ENCODE measurements at places on chromosomes 2 and 18.
A peak's percentile ranks its signal among the peaks of the same experiment; 100 is the strongest.

GRCh38 chr18:50203801-50204604 lies 9.1 kb upstream of the MYO5B start:
- no peak for DNase-seq

- DNase-seq: no peak
Observed at GRCh38 chr2:172863341-172863740, 127.7 kb downstream of the RAPGEF4 start.

- DNase-seq: peak; percentile 66
Observed at GRCh38 chr2:200702646-200703118, 109.0 kb upstream of the BZW1 start.

DNA sequence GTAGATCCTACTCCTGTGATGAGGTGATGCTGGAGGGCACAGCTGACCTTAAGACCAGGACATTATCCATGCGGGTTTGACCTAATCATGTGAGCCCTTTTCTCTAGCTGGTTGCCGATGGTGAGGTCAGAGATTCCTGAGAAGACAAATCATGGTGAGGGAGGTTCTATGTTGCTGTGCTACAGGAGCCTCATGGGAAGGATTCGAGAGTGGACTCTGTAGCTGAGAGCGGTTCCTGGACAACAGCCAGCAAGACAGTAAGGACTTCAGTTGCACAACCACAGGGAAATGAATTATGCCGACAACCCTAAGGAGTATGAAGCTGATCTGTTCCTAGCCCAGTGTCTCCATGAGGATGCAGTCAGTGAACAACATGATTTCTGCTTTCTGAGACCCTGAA lies 80.4 kb downstream of the EPB41L3 start:
- DNase-seq: no peak

GRCh38 chr2:45786836-45787357 lies 135.4 kb downstream of the PRKCE start:
- DNase-seq: no peak

DNA sequence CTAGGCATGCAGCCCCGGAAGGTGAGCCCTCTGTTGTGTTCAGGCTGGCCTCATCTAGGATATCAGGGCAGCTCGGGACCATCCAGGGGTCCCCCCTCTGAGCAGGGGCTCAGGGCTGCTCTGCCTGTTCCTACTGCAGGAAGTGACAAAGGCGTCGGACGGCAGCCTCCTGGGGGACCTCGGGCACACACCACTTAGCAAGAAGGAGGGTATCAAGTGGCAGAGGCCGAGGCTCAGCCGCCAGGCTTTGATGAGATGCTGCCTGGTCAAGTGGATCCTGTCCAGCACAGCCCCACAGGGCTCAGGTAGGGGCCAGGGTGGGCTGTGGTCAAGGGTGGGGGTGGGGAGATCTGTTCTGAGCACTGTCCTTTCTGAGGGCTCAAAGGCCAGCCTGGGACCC lies 13.1 kb downstream of the KCNIP3 start:
- no peak for DNase-seq

GRCh38 chr2:110840508-110840907 lies 108.1 kb downstream of the ACOXL start:
- DNase-seq: no peak

GRCh38 chr2:111659361-111660333 lies 224.3 kb downstream of the ANAPC1 start:
- DNase-seq: no peak

GRCh38 chr2:85852937-85853498 lies 35.8 kb downstream of the ST3GAL5 start:
- peak; percentile 81 for DNase-seq

DNA sequence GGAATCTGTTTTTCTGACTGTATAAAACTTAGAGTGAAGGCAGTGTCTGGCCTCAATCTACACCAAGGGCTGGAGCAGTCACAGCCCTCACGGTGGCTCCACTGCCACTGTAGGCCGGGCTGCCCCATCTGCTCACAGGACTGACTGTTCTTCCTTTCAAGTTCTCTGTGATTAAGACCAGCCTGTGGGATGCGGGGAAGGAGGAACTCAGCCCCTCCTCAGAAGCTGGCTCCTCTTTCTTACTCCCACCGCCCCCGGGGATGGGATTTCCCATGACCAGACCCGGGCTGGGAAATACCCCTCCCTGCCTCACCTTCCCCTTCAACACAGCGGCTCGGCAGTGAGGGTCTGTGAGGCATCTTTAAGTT lies 106.0 kb downstream of the COPS8 start:
- no peak for DNase-seq

DNA sequence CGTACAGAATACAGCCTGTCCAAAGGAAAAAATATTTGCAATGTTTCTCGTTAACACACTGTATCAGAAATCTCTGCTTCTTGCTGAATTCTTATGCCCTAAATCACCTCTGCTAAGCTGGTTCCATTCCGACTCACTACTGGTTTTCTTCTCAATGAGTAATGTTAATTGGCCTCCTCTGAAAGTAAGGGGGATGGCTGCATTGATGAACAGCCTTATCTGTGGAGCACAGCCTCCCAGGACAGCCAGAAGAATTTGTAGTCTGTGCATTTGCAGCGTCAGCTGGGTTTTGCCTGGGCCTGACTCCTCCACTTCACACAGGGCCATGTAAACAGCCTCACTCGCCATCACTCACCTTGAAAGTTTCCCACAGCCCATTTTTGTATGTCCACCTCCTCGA lies 127.7 kb downstream of the RNF152 start:
- DNase-seq: no peak

DNA sequence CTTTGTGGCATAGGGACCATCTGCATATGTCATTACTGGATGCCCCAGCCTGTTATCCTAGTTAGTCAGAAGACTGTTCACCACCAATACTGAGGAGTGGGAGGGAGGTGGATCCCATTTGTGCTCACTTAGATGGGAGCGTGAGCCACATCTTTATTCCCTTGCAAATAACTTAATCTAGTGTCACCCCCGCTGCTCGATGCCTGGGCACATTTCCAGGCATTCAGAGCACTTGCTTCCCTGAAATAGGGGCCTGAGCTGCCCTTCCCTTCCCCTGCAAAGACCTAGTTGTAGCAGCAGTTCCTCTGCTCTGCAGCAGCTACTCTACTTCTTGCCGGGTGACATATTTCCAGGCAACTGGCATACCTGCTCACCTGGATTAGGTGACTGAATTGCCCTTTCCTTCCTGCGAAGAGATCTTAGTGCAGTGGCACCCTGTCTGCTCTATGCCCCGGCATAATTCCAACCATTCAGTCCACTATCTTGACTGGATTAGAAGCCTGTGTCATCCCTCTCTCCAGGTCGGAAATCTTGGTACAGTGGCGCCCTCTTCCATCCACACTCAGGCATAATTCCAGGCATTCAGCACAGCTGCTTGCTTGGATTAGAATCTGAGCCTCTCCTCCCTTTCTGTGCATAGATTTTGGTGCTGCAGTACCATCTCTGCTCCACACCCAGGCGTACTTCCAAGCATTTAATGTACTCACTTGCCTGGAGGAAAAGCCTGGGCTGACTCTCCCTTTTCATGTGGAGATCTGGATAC lies 1389.1 kb upstream of the TMEFF2 start:
- no peak for DNase-seq

DNA sequence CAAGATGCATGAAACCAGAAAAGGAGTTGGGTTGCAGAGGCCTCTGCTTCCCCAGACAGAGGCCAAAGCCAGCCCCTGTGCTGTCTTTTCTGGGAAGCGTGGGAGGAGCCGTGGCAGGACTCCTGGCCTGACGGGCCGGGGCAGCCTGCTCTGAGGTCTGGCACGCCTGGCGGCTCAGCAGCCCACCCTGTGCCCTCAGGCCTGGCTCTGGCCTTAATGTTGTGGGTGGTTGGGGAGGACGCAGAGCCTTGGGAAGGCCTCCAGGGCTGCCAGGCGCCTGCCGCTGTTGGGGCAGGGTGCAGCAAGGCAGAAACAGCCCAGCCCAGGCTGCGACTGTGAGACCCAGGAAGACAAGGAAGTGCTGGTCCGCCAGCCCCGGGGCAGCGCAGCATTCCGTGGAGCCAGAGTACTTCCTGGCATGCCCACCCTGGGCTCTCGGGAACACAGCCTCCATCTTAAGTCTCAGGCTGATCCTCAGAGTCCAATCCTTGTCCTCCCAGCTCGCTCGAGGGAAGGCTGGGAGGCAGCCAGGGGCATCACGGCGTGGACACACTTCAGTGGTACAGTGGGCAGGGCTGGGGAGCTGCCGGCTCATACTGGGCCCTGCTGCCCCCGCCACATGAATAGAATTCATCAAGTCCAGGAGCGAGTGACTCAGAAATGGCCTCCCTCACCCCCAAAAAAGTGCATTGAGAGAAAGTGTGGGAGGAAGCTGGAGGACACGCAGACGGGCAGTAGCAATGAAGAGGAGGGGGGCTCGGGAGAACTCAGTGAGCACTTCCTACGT lies 72.6 kb downstream of the EMX1 start:
- DNase-seq: no peak

GRCh38 chr18:32366586-32367538 lies 103.8 kb downstream of the GAREM1 start:
- no peak for DNase-seq

DNA sequence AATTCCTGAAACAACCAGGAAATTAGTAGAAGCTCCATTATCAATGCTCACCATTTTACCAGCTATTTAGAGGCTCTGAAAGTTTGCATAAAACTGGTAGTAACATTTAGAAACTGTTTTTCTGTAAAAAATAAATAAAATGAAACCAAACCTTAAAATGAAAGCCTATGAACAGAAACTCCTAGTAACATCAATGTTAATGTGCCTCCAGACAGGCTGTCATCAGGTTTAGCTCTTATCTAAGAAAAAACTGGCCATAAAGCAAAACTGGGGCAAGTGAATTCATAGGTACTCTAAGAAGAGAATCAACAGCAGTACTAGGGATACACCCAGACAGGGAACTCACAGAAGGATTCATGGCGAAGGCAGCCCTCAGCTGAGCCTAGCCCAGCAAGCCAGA lies 8.0 kb downstream of the E2F6 start:
- no peak for DNase-seq

DNA sequence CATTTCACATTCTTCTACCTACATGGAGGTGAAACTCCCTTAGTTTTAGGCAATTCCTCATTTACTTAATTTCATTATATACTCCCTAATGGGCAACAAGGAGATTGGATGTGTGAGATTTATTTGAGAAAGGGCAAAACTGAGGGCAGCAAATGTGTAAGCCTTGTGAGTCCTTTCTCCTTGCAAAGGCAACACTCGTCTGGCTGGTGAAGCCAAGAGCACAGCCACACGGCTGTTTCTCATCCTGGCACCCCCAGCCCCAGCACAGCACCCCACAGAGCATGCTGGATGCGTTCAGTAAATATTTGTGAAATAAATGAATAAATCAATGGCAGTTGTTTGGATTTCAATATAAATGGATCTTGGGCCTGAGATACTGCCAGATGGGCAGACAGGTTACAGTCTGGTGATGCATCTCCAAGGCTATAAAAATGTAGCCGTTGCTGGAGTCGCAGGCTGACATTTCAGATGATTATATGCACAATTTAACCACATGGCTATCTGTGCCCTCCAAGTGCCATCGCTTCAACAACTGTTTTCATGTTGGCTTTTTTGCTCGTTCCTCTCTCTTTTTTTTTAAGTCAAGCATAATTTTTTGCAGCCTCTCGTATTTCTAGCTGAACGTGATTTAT lies 154.1 kb upstream of the REV1 start:
- no peak for DNase-seq

DNA sequence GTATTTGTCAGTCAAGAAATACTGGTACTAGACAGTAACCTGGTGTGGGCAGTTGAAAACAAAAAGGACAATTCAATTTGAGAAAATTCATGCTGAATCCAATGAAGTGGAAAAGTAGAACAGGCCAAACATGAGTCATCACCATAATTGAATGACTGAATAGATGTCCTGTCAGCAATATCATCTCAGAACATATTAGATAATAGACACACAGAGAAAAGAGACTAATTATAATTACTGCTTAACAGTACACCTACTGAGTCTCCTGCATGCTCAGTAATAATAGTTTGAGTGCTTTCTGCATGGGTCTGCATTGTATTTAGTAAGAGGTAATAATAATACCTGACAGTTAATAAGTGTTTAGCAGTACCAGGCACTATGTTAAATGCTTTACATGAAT lies 138.6 kb upstream of the ZC3H15 start:
- no peak for DNase-seq

- DNase-seq: no peak
Observed at GRCh38 chr18:45014047-45014501, 333.4 kb downstream of the SETBP1 start.

DNA sequence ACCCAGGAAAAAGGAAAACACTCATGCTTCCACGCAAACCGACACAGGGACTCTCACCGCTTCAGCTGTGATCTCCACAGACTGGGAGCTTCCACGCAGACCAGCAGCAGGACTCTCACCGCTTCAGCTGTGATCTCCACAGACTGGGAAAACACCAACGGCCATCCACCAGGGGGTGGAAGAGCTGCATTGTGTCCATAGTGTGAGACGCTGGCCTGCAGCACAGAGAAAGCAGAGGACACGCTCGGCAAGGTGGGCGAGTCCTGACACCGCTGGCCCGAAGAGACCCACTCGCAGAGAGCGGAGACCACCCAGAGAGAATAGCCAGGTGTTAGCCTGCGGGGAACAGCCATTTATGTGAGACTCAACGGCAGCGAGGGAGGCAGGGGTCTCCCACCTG lies 42.5 kb upstream of the NFATC1 start:
- no peak for DNase-seq

GRCh38 chr2:120551522-120551921 lies 184.1 kb upstream of the GLI2 start:
- DNase-seq: no peak

DNA sequence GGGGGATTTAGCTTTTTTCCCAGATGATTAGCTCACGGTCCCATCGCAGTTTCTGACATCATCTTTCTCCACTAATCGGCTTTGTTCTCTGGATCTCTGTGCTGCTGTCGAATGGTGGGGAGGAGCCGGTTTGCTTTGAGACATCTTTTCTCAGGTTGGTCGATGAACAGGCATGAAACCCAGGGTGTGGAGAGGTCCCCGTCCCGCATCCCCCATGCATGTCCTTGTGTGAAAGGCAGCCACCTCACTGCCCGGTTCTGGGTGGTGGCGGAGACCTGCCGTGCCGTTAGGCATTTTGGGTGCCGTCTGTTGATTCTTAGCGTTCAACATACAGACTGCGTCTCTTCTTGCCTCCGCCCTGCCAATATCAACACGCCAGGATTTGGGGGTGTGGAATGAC lies 57.8 kb downstream of the CTDP1 start:
- no peak for DNase-seq
